ENCODE measurements at places on chromosomes 3 and 15.
A peak's percentile ranks its signal among the peaks of the same experiment; 100 is the strongest.

- no peak for DNase-seq
These were observed 28.6 kb upstream of the TGFBR2 start for GRCh38 chr3:30577788-30578187.

- DNase-seq, result peak; percentile 70
These were observed 115.7 kb upstream of the P2RY1 start for GRCh38 chr3:152719264-152719663.

GRCh38 chr3:135915206-135915605 lies 50.3 kb upstream of the PPP2R3A start:
- DNase-seq, result no peak

DNA sequence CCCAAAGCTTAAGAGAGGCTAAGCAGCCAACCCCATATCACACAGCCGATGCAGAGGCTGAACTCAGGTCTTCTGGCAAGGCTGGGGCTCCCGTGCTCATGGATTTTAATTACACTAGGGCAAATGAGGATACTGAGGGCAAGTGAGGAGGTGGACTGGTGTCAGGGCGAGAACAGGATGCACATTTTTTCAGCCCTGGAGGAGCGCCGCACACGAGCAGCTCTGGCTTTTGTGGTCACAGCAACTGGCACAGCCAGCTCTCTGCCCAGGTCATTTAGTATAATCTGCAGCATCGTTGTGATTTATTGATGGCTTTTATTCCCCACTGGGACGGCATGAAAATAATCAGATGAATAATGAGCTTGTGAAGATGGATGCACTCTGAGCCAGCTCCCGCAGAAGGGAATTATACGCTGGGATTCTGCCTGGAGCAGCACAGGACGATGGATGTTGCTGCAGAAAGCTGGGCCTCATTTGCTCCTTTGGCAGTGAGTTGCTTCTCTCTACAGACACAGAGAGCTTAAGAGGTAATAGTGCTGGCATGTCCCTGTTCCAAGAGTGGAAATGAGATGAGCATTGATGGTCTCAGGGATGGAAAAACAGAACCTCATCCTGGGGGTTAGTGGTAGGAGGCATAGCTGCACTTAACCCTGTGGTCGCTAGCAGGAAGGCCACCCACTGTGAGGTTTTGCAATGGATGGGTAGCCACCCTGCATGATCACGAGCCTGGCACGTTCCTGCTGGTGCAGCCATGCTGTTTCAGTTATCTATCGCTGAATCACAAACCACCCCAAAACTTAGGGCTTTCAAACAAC lies 135.4 kb downstream of the UACA start:
- DNase-seq, result peak; percentile 48
